Renal pelvis (tissue), 12 donors: ENCODE measurements at places on chromosomes 13 and 19.

- DNase-seq: no peak
These were observed 3.9 kb downstream of the TEX30 start for GRCh38 chr13:102769679-102770078.

DNA sequence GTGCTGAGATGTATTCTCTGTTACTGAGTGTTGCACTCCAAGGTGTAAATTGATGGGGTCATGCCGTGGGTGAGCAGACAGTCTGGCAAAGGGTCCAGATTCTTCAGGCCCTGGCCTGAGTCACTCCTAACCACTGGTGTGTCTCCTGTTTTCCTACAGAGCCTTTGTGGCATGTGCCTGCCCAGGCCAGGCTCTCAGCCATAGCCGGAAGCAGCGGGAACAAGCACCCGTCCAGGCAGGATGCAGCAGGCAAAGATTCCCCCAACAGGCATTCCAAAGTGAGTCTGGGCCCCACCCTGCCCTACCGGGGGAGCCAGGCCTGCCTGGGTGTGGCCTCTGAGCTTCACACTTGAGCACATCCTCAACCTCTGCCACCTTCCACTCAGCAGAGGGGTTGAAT, 61.9 kb downstream of the DPF1 start:
- no peak for DNase-seq

- DNase-seq: peak; percentile 37
These were observed 1235.2 kb upstream of the SLC10A2 start for GRCh38 chr13:104301171-104301975.

DNA sequence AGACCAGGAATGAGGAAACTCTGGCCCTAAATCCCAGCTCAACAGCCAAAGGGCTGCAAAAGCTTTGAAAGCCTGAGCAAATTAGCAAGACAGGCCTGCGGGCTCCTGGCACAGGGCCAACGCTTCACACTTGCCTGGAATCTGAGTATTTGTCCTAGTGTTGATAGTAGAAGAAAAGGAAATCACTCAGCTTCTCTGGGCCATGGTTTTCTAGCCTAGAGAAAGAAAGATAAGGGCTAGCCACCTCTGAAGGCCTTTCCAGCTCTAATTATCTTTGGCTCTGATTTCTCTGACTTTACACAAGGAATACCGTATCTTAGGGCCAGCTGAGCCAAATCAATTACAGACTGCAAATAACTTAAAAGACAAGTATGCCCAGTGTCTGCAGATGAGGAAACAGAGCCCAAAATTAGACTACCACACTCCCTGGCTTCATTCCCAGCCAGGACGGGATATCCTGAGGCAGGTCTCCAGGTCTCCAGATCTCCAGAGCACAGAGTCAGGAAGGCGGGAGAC, 69.6 kb downstream of the STK24 start:
- peak; percentile 58 for DNase-seq

DNA sequence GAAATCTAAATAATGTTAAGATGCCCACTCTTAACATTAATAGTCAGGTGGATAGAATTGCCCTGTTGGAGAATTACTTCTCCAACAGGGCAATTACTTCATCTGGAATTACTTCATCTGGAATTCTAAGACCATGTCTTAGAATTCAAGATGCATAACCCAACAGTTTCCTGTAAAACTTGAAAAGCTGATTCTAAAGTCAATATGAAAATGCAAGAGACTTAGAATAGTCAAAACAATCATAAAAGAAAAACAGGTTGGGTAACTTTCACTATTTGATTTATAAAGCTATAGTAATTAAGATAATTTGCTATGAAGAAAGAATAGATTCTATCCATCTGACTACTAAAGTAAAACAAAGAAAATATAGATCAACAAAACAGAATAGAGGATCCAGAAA, 75.2 kb downstream of the ABCC4 start:
- DNase-seq: no peak

DNA sequence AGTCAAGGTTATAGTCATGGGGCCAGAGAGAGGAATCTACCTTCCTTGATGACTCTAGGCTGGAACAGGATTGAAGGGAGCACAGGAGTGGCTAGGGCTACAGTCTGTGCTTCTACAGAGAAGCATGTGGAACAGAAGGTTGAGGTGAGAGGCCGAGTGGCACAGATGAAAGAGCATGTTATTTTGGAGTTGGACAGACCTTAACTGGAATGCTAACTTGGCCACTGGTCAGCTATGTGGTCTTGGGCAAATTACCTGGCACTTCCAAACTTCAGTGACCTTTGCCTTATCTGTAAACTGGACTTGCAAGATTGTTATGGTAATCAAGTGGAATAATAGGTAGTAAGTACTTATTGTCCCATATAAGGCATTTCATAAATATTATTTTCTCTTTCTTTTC, 252.7 kb downstream of the KCNRG start:
- DNase-seq: no peak

GRCh38 chr13:85974608-85975366, 175.6 kb upstream of the SLITRK6 start:
- DNase-seq: no peak

DNA sequence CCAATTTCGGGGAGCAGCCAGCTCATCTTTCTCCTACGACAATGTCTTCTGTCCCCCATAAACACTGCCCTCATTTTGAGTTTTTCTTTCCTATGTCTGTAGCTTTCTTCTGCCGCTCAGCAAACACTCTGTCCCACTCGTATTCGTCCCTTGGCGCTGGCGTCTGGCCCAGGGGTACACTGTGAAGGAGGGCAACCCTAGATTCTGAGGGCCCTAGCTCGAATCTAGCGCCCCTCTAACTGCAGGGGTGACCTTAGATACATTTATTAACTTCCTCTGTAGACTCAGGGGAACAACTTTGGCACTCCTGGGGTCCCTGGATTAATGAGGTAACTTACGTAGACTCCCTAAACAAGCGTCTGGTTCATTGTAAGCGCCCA, 677 bp upstream of the LRCH1 start:
- no peak for DNase-seq

GRCh38 chr13:113647351-113648215, 10.4 kb downstream of the ATP4B start:
- DNase-seq: no peak

DNA sequence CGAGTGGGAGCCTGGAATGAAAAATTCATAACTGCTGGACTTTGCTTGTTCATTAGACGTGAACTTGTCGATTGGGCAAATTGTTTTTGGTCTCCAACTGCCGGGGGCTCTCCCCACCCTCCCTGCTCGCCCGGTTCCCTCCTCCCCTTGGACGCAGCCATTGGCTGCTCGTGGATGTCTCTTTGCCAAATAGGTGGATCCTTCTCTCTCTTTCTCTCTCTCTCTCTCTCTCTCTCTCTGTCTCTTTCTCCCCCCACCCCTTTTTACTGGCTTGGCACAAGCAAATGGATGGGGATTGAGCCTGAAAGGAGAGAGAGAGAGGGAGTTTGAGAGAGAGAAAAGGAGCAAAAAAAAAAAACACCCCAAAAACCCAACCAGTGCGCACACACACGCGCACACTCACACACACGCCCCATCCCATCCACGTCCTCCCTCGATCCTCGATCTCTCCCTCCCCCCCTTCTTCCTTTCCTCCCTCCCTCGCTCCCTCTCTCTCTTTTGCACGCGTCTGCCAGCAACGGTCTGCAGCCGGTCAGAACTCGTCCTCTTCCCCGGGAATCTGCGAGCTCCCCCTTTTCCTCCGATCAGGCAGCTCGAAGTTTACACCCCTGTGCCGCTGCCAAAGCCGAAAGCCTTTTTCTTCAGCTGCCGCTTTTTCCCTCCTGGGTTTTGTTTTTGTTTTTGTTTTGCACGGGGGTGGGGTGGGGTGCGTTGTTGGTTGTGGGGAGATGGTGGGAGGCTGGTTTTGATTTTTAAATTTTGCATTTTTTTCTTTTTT, 27.8 kb downstream of the NFIX start:
- peak; percentile 75 for DNase-seq

- DNase-seq: no peak
These were observed 25.6 kb downstream of the DEDD2 start for GRCh38 chr19:42191855-42192254.

GRCh38 chr19:44903602-44904425, 1.8 kb upstream of the APOE start:
- no peak for DNase-seq

GRCh38 chr13:104961246-104961645, 1574.2 kb downstream of the EFNB2 start:
- no peak for DNase-seq

GRCh38 chr19:12782174-12782423, 6.7 kb upstream of the HOOK2 start:
- DNase-seq: no peak

DNA sequence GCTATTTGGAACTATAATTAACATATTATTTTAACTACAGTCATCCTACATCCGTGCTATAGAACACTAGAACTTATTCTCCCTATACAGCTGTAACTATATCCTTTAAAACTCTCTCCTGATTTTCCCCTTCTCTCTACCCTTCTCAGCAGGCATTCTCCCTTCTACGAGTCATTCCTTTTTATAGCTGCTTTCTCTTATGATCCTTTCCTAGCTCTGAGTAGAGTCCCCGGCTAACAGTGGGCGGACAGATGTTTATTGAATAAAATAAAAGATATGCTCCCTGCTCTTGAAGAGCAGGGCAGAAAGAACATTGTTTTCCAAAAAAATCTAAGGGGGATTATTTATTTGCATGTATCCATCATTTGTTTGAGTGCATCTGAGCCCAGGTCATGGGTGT, 246.5 kb upstream of the TMTC4 start:
- no peak for DNase-seq

GRCh38 chr19:35889370-35890112, 10.8 kb downstream of the NFKBID start:
- no peak for DNase-seq

DNA sequence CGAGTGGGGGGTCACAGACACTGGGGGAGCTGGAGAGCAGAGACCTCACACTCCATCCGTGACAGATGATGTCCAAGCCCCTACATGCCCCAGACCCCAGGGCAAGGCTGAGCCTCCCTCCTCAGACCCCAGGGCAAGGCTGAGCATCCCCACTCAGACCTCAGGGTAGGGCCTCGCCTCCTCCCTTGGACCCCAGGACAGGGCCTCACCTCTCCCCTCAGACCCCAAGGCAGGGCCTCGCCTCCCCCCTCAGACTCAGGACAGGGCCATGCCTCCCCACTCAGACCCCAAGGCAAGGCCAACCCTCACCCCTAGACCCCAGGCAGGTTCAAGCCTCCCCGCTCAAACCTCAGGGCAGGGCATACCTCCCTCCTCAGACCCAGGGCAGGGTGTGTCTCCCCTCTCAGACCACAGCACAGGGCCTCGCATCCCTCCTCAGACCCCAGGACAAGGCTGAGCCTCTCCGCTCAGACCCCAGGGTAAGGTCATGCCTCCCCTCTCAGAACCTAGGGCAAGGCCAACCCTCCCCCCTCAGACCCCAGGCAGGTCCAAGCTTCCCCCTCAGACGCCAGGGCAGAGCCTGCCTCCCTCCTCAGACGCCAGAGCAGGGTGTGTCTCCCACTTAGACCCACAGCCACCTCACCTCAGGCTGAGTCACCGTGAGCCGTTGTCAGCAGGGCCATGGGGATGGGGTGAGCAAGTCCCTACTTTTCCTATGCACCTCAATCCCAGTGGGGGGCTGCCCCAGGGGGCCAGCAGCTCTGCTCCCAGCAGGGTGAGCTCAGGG, 1.7 kb upstream of the S1PR4 start:
- DNase-seq: no peak

DNA sequence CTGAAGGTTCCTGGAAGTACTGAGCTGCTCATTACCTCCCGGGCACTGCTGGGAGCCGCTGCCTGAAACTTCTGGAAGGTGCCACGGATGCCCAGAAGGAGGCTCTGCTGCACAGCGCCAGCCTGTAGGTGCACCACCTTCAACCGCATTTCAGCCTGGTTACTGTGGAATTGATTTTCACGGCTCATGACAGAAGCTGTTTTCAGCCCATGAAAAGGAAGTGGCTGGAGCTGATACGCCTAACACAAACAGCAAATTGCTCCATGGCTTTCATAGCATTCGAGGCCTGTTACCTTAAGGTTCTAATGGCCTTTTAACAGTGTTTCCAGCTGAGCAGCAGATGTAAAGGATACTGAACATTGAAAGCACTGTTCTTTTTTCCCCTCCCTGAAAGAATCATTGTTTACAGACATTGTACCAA, 22.0 kb downstream of the GPC6 start:
- no peak for DNase-seq

DNA sequence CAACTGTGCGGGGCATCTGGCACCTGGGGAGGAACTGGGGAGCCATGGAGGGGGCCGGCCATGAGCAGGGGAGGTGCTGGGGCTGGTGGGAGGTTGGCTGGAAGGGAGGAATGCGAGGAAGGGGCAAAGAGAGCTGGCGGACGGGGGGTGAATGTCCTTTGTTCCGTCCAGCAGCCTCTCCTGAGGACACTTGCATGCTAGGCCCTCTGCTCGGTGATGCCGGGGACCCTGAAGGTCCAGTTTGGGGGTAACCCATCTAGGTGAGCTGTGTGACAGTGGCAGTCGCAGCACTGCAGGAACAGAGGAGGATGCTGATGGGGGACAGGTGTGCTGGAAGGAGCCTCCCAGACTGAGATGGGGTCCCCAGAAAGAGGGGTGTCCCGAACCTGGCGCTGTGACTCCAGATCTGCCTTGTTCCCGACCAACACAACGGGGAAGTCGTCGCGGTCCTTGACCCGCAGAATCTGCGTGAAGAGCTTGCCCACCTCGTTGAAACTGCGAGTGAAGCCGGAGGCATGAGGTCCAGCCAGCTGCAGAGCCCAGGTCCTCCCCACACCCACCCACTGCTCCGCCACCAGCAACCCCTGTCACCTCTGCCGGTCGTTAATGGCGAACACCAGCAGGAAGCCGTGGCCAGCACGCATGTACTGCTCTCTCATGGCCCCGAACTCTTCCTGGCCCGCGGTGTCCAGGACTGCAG, 3.6 kb downstream of the RRAS start:
- no peak for DNase-seq

GRCh38 chr13:99689955-99690354, 188.7 kb downstream of the TM9SF2 start:
- peak; percentile 34 for DNase-seq

- no peak for DNase-seq
These were observed 103.7 kb downstream of the MYO16 start for GRCh38 chr13:108733022-108733560.

DNA sequence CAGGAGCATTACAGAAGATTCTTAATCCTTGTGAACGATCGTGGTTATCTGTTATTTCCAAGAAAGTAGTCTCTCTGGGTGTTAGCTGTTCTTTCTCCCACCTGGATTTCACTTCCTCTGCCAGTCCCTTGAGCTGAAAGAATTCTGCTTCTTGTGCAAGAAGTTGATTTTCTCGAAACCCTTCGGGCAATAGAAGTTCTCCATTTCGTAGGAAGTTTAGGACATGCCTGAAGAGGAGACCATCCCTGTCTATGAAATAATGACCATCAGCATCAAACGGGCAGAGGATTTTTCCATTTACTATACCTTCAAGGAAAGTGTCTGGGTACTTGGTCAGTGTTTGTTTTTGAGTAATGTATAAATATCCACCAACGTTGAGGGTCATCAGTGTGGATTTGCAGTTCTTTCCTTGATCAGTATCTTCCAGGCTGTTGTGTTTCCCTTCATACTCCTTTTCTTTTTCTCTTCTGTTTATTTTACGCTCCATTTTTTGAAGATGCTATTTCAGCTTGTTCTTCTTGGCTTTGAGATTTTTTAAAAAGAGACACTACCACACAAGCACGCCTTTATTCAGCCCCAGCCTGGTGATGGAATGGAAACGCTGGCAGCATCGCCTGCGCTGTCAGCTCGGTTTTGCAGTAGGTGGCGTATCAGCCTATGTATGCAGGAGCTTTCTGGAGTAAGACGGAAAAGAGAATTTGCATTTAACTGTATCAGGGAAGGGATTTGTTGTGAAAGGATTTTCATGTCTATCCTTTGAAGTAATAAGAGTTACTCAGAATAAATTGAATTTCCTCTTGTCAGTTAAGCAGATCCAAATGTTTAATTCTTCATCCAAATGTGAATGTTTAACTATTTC, 6.5 kb downstream of the KCTD4 start:
- no peak for DNase-seq

GRCh38 chr13:21434588-21434987, 24.5 kb downstream of the ZDHHC20 start:
- no peak for DNase-seq
